ENCODE measurements at places on chromosomes 16 and 17.

DNA sequence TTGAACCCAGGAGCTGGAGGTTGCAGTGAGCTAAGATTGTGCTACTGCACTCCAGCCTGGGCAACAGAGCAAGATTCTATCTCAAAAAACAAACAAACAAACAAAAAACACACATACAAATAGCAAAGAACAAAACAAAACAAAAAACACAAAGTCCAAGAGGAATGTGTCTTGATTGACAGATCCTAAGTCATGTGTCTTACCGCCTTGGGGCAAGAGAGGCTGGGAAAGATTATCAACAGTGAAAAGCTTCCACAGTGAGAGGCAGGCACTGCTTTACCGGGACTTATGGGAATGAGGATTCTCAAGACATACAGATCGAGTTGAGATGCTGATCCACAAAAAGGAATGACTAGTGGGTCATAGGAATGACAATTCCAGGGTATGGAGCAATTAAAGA, 62.7 kb upstream of the GAS7 start:
- no peak for DNase-seq

DNA sequence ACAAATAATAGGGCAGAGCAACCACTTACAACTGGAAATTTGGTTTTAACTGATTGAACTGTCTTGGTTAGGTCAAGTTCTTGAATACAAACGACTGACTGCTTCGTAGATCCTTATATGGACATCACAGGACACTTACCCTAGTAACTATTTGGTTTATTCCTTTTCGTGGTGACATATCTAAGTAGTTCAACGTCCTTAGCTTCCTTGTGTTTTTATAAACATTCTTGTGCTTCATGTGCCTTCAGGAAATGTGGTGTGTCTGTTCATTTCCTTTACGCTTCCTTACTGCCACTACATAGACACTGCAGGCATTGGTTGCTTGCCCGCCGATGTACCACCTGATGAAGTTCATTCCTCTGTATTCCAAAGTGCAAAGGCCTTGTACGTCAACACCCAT, 59.3 kb downstream of the USP10 start:
- DNase-seq = no peak

GRCh38 chr17:67482764-67483163, 105.7 kb downstream of the PITPNC1 start:
- DNase-seq = no peak

- DNase-seq = no peak
Measured at GRCh38 chr16:72983728-72984350, 64.1 kb downstream of the ZFHX3 start.

DNA sequence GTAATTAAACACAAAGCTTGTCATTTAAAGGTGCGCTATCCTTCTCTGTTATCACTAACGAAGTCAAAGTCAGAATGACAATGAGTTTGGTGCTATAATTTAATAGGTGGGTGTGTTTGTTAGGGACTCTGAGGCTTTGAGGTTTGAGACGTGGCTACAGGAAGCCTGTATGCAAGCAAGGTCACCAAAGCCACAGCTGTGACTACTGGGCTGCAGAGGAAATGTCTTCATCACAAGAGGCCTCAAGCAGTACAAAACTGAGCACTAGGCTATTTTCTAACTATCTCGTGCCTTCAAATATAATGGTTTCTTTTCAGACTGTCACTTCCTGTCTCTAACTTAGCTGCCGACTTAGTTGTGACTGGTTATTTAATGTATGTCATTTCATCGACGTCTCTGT, 141.2 kb downstream of the AATF start:
- DNase-seq = no peak

GRCh38 chr16:54780266-54780665, 150.4 kb upstream of the IRX5 start:
- DNase-seq = no peak

DNA sequence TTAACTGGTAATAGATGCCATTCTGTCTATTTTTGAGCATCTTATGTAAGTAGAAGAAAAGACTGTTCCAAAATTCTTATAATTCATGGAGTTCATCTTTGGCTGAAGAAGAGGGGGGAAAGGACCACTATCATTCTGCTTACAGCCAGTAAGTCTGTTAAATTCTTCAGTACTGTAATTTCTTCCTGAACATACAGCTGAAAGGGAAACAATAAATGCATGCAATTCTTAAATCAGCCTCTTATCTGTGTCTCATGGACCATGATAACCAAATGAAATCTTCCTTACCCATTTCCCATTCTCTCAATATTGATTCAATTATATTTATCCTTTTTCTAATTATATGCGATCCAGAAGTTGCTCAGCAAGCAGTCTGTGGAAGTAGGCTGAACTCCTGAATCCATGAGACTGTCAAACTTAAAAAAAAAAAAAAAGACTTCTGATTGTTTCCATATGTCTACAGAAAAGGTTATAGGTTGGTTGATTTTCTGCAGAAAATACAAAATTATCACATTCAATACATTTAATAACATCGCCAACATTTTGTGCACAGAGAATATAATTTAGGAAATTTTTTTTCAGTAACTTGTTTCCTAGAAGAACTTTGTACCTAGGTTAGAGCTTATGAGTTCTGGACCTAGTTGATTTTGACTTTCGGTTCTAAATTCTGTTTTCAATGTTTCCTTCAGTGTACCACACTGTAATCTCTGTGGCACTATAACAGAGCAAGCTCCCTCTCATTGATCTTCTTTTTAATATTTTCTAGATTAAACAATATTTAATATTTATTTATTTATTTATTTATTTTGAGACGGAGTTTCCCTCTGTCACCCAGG, 1.2 kb upstream of the ABCA9 start:
- no peak for DNase-seq

DNA sequence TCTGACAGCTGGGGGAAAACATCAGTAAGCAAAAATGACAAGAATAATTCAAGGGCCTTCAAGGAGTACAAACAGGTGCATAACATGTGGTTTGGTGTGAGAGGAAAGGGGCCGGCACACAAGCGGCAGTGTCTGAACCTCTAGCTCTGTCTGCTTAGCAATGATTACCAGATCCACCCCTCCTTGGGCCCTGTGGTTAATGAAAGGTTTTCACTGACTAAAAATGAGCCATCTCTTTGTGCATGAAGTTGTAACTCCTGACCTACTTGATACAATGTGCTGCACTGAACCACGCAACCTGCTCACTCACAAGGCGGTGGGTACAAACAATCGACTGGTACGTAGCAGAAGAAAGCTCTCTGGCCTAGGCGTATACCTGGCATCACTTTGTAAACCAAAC, 15.1 kb downstream of the FAM117A start:
- DNase-seq = no peak

DNA sequence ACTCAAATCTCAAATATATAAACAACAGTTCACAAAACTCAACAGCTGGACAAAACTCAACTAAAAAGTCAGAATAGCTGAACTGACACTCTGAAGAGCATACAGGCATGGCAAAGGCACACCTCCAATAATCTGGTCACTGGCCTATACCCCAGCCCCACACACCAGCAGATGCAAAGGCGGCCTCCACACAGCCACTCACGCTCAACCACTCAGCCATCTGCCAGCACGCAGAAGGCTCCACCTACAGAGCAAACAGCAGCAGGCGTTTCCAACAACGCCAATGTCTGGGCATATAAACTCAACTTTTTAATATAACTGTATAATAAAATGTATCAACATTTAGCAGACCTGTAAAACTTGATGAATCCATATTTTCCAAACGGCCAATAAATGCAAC, 17.2 kb downstream of the USP7 start:
- DNase-seq = peak; percentile 27

DNA sequence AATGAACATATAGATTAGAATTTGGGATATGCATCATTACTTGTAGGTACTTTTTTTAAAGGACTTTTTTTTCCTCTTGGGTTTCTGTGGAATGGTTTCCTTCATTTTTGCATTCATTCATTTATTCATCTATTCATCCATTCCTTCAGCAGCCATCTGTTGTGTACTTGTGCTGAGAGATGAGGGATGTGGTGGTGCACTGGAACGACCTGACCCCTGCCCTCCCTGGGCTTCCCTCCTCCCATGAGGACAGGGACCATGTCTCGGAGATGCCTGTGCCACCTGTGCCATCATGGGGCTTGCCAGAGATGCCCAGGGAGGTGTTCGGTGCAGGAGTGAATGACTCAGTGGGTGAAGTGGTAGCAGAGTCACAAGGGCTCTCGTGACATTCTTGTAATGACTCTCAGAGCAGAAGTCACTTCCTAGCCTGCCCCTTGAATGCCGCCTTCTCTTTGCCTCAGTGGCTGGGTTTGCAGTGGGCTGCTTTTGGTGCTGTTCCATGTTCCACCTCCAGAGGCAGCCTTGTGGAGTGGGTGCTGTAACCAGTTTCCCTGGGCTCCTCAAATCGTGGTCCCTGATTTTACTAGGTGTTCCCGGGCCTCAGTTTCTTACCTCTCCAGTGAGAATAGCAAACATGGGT, 43.9 kb downstream of the CLEC16A start:
- no peak for DNase-seq

DNA sequence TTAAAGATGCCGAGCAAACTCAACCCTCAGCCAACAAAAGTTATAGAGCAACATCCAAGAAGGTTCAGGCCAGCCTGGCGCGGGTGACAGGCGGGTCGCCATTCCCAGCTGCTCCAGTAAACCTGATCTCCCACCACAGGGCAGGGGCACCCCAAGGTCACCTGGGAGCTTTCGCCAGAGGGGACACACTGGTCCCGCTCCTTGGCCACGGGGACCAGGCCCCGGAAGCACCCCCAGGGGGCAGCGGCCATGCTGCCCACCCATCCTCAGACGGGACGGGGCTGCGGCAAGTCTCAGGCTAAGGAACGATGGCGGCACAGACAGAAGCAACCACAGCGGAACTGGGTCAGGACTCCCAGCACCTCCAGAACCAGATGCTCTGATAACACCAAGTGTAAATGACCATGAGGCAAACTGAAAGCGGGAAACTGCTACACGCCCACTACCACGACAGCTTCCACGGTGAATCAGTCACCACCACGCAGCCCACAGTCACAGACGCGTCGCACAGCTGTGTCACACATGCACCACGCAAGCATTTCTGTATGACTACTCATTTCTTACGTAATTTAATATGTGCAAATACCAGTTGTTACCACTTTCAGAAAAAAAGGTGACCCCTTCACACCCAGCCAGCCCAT, 14.1 kb upstream of the CCDC154 start:
- DNase-seq = no peak

GRCh38 chr17:15343749-15344148, 2.4 kb upstream of the TEKT3 start:
- no peak for DNase-seq

DNA sequence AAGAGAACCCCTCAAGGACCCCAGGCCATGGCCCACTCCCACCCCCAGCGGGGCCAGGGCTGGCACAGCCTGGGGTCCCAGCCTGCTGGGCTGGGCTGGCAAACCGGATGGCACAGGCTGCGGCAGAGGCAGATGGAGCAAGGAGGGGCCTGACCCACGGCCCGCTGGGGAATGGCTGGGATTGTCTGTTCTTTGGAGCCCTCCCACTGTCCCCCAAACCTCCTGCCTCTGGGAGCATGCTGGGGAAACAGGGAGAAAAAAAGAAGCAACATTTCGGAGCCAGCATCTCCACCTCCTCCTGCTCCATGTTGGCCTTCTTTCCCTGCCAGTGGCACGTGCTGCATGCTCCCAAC, 37.1 kb upstream of the LHX1 start:
- DNase-seq = no peak

GRCh38 chr16:3459401-3460090, 16.1 kb downstream of the NAA60 start:
- no peak for DNase-seq

DNA sequence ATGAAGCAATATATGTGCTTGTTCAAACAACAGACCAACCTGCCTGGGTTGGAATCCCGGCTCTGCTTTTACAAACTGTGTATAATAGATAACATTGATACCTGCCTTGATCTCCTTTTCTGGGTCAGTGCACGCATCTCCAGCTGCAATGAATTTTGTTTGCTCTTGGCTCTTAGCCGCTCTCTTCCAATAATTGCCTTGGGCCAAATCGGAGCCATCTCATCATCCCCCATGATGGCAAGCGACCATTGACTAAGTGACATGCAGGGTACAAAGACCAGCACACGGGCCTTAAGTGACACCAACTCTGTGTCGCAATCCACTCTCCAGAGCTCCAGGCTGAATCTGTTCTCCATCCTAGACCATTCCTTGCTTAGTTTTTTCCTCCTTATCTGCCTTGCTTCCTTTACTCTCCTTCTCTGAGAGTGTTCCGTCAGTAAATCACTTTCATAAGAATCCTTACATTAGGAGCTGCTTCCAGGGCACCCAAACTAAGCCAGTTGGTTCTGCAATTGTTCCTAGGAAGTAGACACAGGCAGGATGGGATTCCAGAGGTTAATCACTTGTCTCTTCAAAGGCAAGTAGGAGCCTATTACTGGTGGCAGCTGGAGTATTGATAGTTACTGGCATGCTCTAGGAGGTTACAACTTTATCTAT, 134.2 kb downstream of the ABCA8 start:
- no peak for DNase-seq

- no peak for DNase-seq
Measured at GRCh38 chr16:73713251-73713650, 583.4 kb upstream of the PSMD7 start.

DNA sequence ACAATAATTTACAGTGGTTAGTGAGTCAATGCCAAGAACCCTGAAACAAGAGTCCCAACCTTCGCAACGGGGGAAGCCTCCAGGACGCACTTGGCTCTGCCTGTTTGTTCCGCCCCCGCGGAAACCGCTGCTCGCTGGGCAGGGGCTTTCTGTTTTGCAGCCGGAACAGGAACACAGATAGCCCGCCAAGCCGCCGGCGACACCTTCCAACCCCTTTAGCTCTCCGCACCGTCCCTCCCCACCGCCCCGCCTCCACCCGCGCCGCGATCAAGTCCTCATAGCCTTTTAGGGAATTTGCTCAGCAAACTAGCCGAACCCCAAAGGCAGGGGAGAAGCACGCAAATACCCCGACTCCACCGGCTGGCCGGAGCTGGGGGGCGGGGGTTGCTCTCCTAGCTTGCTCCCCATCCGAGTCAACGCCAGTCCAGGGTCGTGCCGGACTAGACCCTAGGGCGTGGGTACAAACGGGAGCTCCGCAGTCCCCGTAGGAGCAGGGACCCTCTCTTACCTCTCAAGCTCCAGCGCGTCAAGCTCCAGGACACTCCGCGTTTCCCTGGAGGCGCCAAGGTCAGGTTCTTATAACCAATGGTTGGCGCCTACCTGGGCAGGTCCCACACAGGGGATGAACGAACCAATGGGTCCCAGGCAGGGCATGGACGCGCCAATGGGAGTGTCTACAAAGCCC, at the start of gene SLFN13:
Gene SLFN13, minus strand, starts transcription at position 553 of the 685 bp plus-strand sequence. CDS start 3,086 bp downstream, outside the sequence.
- DNase-seq = peak; percentile 69

- DNase-seq = no peak
Measured at GRCh38 chr17:63996430-63997182, 1.5 kb upstream of the PRR29 start.

Data from NCI-H774 (cell line).